Skeletal muscle tissue (tissue), 5 donors: ENCODE measurements at places on chromosomes 16 and 17. TPM values are rescaled to one million over a fixed set of nuclear protein-coding genes. Genes with fewer than 3 reads are reported as not detected.

The TBC1D26 gene
- total RNA-seq, result 1.6 TPM

The GHDC gene
- 7.3 TPM for total RNA-seq

The DEXI gene
- 42.8 TPM for total RNA-seq

The NAGS gene
- total RNA-seq, result under 0.01 TPM

The GAN gene
- 6.8 TPM for total RNA-seq

The RHOT1 gene
- 51.1 TPM for total RNA-seq

The KAT8 gene
- total RNA-seq, result 43.3 TPM

The MPO gene
- 14.1 TPM for total RNA-seq
